EL (cell line): ENCODE measurements at places on chromosomes 16 and 17.
A peak's percentile ranks its signal among the peaks of the same experiment; 100 is the strongest.

- no peak for DNase-seq
Observed at GRCh38 chr17:52419229-52419641, 260.7 kb upstream of the CA10 start.

- DNase-seq: no peak
Observed at GRCh38 chr16:68724797-68725196, 12.3 kb upstream of the CDH1 start.

DNA sequence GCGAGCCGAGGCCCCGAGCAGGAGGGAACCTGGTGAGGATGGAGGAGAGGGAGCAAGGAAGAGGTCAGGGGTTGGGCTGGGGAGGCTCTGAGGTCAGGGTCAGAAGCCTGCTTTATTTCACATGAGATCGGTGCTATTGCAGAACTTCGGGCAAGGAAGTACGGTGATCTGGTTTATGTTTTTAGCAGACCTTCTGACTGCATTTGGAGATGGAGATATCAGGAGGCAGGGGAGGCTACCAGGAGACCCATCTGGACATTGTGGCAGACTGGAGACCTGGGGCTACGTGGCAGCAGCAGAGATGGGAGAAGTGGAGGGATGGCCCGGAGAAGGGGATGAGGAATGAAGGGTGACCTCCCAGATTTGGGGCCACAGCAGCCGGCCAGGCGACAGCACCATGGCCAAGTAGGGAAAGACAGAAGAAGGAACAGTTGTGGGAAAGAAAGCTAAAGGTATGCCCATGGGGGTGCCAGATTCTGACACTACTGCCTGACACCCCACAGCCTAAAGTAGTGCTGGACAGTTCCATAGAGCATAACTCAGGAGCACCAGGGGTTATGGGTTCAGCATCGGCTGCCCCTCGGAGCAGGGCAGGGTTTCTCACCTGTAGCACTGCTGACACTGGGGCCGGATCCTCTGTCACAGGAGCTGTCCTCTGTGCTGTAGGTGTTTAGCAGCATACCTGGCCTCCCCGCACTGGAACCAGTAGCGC lies 7.4 kb downstream of the CACNG4 start:
- DNase-seq: no peak

- DNase-seq: peak; percentile 62
Observed at GRCh38 chr16:75653922-75654321, 6.3 kb downstream of the TERF2IP start.

DNA sequence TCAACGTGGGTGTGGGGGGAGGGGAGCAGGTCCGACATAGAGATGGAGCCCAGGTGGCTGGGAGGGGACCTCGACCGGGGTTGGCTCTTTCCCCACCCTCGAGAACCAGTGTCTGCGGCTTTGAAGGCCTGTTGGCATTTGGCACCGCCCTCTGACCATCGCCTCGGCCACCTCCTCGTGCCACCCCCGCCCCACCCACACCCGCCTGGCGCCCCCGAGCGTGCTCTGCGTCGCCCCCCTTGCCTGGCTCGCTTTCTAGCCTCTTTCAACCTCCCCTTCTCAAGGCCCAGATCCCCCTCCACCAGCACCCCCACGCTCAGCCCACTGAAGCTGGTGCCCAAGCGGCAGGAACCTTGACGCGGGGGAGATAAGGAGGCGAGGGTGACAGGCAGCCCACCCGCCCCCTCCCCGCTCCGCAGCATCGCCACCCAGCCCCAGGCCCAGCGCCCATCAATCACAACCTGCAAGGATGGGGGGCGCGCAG lies 619 bp downstream of the CACNB1 start:
- DNase-seq: peak; percentile 60

GRCh38 chr17:20988001-20988636 lies 54.7 kb downstream of the USP22 start:
- DNase-seq: no peak

DNA sequence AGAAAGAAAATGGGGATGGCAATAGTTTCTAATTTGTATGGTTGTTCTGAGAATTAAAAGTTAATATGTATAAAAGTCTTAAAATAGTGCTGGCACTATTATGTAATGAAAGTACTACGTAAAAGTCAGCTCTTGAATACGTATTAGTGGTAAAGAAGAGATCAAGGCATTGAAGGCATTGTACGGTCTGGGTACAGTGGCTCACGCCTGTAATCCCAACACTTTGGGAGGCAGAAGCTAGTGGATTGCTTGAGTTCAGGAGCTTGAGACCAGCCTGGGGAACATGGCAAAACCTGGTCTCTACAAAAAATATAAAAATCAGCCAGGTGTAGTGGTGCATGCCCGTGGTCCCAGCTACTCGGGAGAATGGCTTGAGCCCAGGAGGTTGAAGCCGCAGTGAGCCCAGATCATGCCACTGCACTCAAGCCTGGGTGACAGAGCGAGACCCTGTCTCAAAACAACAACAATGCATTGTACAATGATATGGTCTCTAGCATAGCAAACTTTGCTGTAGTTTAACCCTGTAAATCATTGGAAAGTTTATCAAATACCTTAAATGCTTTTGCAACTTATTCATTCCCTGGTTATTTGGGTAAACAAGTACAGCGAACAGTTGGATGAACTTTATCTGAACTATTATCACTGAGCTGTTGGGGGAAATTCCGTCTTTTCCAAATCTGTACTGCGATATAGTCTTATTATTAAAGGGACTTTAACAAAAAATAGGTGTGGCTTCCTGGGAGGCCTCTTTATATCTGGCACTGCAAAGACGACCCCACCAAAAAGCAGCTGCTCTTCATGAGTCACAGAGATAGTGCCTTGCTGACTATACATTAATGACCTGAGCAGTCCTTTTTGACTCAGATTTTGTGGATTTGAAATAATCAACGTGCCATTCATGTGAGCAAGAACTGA lies 73.6 kb downstream of the GPRC5B start:
- peak; percentile 91 for DNase-seq

- DNase-seq: no peak
Observed at GRCh38 chr16:10835281-10835931, 16.8 kb upstream of the TVP23A start.

DNA sequence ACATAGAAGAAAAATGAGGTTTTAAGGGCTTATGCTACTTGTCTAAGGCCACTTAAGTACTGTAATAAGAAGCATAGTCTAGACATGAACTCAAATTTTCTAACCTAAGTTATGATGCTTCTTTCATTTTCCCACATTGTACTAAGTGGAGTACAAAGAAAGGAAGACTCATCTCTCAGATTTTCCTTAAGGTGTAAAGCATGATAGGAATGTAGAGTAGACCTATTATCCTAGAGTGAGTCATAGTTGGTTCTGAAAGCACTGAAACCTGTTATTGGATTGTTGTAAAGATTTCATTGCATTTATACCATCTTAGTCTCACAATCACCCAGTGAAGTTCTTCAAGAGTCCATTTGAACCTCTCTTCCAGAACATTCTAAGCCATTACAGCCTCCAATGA lies 343.8 kb downstream of the TOX3 start:
- no peak for DNase-seq

DNA sequence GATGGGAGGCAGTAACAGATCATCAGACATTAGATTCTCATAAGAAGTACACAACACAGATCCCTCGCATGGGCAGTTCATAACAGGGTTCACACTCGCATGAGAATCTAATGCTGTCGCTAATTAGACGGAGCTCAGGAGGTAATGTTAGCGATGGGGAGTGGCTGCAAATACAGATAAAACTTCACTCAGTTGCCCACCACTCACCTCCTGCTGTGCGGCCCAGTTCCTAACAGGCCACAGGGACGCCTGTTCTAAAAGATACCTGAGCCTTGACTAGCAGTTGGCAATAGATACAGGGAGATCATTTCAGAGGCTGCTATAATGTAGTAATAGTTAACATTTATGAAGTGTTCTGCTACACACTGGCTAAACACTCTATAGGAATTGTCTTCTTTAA lies 4.9 kb downstream of the PTRH2 start:
- no peak for DNase-seq

- peak; percentile 94 for DNase-seq
Observed at GRCh38 chr16:2537451-2538379, at the start of gene PDPK1. TSS of gene PDPK1 (plus strand) at chr16:2538021. CDS start at chr16:2538113, 92 bp downstream.

GRCh38 chr17:30236766-30237165 lies 1.3 kb upstream of the SLC6A4 start:
- DNase-seq: peak; percentile 56
